ENCODE measurements at places on chromosomes 5 and 9.

DNA sequence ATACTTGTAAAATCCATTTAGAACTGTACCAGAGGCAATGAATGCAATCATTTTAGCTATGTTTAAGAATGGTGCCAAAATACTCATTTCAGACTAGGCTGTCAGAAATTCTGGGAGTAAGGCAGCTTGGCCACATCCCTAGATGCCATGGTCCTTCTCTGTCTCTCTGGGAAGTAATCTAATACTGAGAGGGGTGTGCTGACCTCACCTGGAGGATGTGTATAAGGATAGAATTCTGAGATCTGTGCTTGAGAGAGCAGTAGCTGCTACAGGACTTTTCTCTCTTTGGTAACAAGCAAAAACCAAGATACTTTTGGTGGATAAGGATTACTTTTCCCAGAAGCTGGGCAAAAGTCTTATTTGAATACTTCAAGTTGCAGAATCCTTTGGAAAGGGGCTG is 68.1 kb upstream of the MRPS30 start:
- DNase-seq: no peak
- H3K36me3 ChIP-seq: no peaks in the 10 kb centered on the region
- no peak overlapping the region for H3K27ac ChIP-seq
- no peaks in the 10 kb centered on the region for H3K4me1 ChIP-seq
- no peak overlapping the region for H3K4me3 ChIP-seq

- H3K4me3 ChIP-seq: no peak overlapping the region
- peak; percentile 32 for DNase-seq
Observed at GRCh38 chr5:143016777-143017516, 246.8 kb downstream of the ARHGAP26 start.

GRCh38 chr5:135930029-135930948 is 24.5 kb downstream of the LECT2 start:
- H3K36me3 ChIP-seq: no peaks in the 10 kb centered on the region
- H3K4me3 ChIP-seq: peak overlapping the region; percentile 25
- H3K27ac ChIP-seq: no peak overlapping the region
- no peak for DNase-seq
- H3K27me3 ChIP-seq: peaks cover 50% of the 10 kb centered on the region

DNA sequence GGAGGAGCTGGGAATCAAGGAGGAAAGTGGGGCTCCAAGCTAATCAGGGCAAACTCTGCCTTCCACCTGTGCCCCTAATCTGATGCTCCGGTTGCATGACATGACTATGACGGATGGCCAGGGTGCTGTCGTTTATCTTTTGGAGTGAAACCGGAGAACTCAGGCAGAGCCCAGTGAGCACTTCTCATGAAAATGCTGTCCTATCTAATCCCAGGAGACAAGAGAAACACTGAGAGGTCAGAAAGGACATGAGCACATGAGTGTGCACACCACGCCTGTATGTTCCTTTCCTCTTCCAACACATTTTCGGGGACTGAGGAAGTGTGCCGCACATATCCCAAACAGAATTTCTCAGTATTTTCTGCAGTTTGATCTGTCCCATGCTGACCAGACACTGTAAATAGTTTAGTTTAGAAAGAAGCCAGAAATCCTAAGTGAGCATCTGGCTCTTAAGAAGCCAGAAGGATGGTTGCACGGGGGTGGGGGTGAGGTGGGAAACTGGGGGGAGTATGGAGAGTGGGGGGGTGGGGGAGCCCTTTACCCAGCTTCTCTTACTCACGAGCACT is 217.1 kb downstream of the TSSK1B start:
- DNase-seq: no peak

DNA sequence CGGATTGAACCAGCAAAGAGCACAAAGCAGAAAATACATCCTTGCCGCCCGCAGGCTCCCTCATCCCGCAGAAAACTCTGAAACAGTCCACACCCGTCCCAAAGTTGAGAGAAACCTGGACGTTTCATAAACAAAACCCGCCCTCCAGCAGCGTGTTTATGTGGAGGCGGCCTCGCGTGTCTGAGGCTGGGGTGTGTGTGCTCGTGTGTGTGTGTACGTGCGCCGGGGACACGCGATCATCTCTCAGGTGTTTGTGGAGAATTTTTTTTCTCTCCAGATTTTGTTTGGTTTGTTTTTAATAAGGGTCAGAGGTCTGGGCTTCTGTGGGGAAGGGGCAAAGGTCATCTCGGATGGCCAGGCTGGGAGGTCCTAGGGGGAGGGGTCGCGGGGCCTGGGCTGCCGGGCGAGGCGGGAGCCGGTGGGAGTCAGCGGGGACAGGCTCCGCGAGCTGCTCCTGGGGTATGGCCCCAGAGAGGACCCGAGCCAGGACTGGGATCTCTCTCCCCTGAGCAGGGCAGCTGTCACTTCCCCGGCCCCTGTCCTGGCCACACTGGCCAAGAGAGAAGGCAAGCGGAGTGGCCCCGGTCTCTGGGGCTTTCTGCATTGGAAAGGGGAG is 206.4 kb downstream of the C9orf50 start:
- no peaks in the 10 kb centered on the region for H3K27me3 ChIP-seq
- H3K27ac ChIP-seq: peak overlapping the region; percentile 97
- peaks cover 15% of the 10 kb centered on the region for H3K4me1 ChIP-seq
- H3K36me3 ChIP-seq: no peaks in the 10 kb centered on the region
- DNase-seq: peak; percentile 27

DNA sequence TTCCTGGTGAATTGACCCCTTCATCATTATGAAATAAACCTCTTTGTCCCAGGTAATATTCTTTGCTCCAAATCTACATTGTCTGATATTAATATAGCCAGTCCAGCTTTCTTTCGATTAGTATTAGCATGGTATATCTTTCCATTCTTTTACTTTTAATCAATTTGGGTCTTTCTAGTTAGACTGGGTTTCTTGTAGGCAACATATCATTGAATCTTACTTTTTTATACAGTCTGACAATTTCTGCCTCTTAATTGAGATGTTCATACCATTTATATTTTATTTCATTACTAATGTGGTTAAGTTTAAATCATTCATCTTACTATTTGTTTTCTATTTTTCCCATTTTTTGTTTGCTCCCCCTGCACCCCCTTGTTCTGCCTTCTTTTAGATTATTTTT is 61.7 kb upstream of the LIFR start:
- no peaks in the 10 kb centered on the region for H3K36me3 ChIP-seq
- no peaks in the 10 kb centered on the region for H3K4me1 ChIP-seq
- H3K27ac ChIP-seq: no peak overlapping the region

DNA sequence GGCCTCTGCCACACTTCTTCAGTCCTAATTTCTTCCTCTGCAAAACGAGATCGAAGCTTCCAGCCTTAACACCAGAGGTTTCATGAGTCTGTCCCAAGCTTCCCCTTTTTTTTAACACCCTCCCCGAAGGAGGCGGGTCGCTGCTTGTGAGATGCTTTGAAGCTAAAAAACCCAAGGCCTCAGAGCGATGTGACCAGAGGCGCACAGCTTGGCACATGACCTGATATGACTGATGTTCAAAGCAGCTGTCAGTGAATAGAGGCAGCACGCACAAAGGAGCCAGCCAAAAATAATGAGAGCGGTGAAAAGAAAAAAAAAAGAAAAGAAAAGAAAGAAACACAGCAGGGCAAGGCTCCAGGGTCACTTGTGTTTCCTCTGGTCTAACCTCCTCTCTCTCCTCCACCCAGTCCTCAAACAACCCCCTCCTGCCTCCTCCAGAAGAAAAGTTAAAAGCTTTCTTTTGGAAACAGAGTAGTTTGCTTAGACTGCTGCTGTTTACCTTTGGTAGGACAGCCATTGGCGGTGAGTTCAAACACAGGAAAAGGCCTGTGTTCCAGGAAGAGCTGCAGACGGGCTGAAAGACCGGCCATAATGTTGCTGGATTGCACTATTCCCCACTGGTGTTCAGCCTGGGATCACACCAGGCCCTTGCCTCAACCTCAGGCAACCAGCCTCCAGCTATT is 10.9 kb upstream of the ZNF366 start:
- no peak overlapping the region for H3K27ac ChIP-seq
- no peaks in the 10 kb centered on the region for H3K36me3 ChIP-seq
- no peaks in the 10 kb centered on the region for H3K27me3 ChIP-seq
- no peaks in the 10 kb centered on the region for H3K4me1 ChIP-seq
- DNase-seq: no peak

- DNase-seq: no peak
- no peak overlapping the region for H3K4me3 ChIP-seq
- H3K4me1 ChIP-seq: peaks cover 5% of the 10 kb centered on the region
- peaks cover 2% of the 10 kb centered on the region for H3K36me3 ChIP-seq
- H3K27me3 ChIP-seq: peaks cover 4% of the 10 kb centered on the region
- H3K27ac ChIP-seq: no peak overlapping the region
Observed at GRCh38 chr9:137367506-137368430, 55.2 kb downstream of the EXD3 start.

GRCh38 chr9:82148426-82148810 is 159.8 kb downstream of the SPATA31D1 start:
- H3K36me3 ChIP-seq: no peaks in the 10 kb centered on the region
- H3K27me3 ChIP-seq: no peaks in the 10 kb centered on the region
- H3K27ac ChIP-seq: no peak overlapping the region
- no peak for DNase-seq
- no peak overlapping the region for H3K4me3 ChIP-seq
